Effector memory CD8-positive, alpha-beta T cell (primary cell): ENCODE measurements at places on chromosomes 16 and 17.

GRCh38 chr16:59392911-59393310 lies 658.8 kb upstream of the GOT2 start:
- DNase-seq, result no peak

DNA sequence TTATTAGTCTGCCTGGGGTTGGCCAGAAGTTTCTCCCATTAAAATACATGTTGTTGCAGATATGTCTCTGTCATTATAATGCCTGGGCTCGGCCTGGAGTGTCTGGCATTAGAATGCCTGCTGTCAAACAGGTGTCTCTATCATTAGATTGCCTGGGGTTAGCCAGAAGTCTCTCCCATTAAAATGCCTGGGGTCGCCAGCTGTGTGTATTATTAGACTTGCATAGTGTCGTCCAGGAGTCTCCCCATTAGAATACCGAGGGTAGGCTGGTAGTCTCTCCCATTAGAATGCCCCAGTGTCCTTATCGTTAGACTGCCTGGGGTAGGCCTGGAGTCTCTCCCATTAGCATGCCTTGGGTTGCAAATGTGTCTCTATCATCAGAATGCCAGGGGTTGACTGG lies 2270.8 kb downstream of the TP53TG3F start:
- no peak for DNase-seq

- DNase-seq, result no peak
Observed at GRCh38 chr17:78996781-78997201, 12.8 kb downstream of the CANT1 start.

GRCh38 chr16:76199681-76200220 lies 77.5 kb upstream of the CNTNAP4 start:
- DNase-seq, result no peak

- no peak for DNase-seq
Observed at GRCh38 chr16:73050201-73051099, 2.5 kb upstream of the ZFHX3 start.

DNA sequence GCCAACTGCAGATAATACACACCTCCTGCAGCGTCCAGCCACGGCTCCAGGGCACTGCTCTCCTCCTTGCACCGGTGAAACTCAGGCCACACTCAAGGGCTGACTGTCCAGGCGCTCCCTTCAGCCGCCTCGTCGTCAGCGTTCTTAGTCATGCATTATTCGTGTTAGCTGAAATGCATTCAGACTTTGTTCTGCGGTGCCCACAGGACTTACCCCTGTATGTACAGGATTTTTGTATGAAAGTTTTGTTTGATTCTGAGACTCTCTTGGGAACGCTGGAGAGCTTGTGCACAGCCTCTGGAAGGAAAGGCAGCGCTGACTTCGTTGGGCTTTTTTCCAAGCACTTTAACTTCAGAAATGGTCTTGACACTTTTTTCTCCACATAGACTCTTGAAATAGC lies 22.1 kb downstream of the CIBAR2 start:
- DNase-seq, result no peak

DNA sequence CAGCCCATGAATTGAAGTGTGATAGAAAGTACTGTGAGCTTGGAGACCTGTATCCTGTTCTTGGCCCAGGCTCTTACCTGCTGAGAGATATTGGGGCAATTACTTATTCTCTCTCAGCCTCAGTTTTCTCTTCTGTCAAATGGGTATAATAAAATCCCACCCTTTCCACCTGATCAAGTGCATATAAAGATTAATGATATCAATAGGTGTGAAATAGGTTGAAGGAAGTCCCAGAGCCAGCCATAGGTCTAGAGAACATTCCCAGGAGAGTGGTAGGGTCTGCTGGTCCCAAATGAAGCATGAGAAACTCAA lies 81.2 kb downstream of the GNAO1 start:
- DNase-seq, result no peak

GRCh38 chr17:4836221-4836620 lies 3.1 kb downstream of the MINK1 start:
- DNase-seq, result no peak

- no peak for DNase-seq
Observed at GRCh38 chr16:81646561-81646960, 132.5 kb upstream of the PLCG2 start.

GRCh38 chr16:68458551-68458950 lies 10.2 kb upstream of the SMPD3 start:
- DNase-seq, result no peak

GRCh38 chr16:81778861-81779535 lies at the start of gene PLCG2:
TSS of gene PLCG2 (plus strand) at chr16:81779291. CDS start at chr16:81785990, 6,699 bp downstream.
- DNase-seq, result peak; percentile 72

DNA sequence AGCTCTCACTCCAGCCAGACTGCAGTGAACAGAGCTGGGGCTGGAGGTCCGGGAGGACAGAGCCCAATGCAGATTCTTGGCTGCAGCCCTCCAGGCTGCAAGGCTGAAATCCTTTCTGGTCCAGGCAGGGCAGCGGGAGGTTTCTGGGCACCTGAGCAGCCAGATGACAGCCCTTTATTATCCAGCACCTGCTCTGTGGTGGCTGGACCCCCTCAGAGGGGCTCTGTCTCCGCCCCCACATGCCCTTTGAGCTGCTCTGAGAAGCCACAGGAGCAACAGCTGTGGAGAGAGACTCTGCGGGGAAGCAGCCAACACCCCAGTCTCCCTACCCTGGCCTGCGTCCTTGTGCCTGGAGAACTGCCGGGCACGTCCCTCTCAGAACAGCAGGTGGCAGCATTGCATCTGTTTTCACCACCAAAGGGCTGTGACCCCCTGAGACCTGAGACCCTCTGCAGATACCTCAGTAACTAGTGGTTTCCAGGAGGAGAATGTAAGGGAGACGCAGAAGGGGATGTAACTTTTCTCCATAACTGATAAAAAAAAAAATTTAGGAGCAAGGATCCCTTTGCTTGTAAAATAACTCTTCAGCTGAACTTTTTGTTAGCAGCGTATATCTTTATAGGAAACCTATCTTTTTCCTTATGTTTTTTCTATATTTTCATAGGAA lies 3.7 kb upstream of the CNP start:
- peak; percentile 58 for DNase-seq

DNA sequence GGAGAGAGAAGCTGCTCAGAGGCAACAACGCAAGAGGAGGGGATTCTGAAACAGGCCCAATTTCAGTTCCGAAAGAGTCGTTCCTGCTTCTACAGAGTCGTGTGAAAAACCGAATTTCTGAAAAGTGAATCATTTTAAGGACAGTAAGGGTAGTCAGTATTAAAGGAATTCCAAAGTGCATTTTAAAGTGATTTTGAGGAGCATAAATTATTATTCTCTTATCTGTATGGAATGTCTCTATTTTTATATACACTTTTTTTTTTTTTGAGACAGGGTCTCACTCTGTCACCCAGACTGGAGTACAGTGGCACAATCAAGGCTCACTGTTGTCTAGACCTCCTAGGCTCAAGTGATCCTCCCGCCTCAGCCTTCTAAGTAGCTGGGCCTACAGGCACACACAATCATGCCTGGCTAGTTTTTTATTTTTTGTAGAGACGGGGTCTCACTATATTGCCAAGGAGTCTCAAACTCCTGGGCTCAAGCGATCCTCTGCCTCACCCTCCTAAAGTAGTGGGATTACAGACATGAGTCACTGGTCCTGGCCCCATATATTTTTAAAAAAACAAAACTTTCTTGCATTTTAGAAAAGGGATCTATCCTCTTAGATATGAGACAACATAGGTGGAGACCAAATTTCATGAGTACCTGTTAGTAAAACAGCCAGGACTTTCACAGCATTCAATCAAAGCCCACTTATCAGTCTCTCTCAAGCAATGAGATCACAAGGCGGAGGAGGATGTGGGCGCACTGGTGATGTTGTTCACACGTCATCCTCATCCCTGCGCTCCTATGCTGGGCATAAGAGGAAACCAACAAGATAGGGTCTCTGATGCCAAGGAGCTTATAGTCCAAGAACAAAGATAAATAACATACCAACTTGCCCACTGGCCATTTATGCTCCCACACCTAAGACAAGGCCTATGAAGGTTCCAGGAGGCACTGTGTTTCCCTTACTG lies 53.2 kb downstream of the SMG6 start:
- peak; percentile 23 for DNase-seq

DNA sequence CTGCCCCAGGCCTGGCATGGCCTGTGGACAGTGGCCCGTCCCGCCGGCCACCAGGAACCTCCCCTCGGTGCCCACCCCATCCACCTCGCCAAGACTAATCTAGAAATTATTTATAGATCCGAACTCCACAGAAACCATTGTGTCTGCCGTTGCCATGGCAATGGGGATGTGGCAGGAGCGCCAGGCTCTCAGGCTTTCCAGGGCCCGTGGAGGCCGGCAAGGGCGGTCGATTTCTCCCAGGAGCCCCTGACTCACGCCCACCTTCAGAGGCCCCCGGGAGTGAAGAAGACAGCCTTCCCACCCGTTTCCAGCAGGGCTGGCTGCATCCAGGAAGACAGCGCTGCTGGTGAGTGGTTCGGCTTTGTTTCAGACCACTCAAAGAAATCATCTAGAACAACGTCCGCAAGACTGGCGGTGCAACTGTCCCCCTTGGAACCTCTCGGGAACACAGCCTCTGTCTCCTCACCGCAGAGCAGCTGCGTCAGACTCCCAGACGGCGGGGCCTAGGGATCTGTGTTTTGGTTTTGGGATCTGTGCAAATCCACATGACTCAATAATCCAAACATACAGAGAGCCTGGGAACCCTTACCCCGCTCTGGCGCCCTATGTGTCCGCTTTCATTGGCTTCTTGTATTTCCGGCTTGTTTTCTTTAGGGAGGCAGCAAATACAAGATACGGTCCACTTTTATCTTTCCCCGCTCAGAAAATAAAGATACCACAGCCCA lies 48.5 kb upstream of the ZCCHC14 start:
- DNase-seq, result no peak

- no peak for DNase-seq
Observed at GRCh38 chr16:67459066-67459860, 21.7 kb downstream of the ATP6V0D1 start.

DNA sequence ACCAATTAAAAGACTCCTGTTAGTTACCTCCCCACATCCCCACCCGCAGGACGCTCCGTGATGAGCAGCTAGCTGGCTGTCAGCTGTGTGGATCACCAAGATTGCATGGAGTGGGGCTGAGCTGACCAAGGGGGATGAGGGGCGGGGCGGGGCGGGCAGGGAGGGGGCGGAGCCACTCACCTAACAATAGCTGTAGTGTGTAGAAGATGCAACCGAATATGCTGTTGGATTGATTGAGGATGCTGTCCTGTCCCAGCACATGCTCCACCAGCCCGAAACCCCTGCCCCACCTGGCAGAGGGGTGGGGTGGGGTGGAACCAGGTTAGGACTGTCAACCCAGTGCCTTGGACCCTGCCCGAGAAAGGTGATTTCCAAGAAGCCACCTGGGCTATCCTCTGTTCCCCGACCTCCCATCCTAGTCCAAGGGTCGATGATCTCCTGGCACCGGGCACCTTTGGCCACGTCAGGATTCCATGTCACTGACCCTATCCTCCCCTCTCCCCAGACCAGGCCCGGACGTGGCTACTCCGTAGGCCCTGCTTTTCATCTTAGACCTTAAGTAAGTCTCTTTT lies 1.4 kb downstream of the VKORC1 start:
- DNase-seq, result no peak

DNA sequence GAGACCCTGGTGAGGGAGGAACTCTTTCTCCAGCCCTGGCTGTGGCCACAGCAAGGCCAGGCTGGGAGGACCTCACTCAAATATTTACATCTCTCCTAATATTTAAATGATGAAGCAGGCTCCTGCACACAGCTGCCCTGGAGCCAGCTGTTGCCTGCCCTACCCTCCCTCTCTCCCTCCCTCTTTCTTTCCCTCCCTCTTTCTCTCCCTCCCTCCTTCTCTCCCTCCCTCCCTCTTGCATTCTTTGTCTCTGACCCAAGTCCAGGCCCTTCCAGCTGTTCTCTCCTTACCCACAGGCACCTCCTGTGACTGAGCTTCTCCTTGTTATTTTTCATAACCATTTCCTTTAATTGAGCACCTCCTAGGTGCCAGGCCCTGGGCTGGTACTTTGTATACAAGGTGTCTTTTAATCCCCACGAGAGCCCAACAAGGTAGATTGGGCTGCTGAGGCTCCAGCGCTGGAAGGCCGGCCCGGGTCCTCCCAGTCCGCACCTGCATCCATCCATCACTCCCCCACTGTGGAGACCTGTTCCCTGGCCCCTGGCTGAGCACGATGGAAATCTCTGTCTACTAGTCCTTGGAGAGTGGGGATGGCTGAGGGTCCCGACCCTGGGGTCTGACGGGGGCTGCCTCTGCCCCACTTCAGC lies 242.3 kb downstream of the SEC14L1 start:
- DNase-seq, result no peak

GRCh38 chr17:32191306-32191705 lies 49.0 kb downstream of the RHOT1 start:
- no peak for DNase-seq

DNA sequence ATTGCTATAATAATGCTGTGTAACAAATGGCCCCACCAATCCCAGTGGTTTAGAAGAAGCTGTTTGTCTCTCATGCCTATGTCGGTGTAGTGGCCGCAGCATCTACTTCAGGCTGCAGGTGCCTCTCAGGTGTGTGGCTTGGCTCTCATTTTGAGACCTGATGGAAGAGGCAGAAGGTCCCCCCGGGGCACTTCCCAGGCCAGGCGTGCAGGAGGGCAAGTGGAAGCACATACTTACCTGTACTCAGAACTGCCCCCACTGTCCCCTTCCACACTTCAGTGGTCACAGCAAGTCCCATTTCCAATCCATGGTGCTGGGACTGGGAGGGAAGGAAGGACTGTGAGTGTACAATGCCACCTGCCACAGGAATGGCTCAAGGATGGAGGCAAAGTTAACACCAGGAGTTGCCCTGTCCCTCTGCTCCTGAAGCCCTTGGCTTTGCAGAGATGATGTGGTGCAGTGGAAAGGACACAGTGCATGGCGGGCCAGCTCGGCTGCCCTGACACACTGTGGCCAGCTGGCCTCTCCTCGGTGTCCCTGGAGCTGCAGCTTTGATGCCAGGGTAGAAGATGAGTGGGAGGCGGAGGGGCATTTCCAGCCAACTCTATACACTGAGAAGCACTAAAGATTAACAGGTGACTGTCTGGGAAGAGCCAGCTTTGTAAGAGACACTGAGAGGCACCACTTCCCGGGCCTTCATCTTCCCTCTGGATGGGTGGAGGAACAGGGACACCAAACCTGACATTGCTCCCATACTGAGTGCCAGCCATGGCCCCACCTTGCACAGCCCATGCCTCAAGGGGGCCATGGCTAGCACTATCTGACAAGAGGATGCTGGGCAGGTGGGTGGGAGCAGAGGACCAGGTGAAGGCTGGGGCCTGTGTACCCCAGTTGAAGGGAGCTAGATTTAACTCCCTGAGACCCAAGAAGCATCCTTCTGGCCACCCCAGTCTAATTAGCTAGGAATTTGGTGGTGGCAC lies 105.9 kb downstream of the METRNL start:
- no peak for DNase-seq

DNA sequence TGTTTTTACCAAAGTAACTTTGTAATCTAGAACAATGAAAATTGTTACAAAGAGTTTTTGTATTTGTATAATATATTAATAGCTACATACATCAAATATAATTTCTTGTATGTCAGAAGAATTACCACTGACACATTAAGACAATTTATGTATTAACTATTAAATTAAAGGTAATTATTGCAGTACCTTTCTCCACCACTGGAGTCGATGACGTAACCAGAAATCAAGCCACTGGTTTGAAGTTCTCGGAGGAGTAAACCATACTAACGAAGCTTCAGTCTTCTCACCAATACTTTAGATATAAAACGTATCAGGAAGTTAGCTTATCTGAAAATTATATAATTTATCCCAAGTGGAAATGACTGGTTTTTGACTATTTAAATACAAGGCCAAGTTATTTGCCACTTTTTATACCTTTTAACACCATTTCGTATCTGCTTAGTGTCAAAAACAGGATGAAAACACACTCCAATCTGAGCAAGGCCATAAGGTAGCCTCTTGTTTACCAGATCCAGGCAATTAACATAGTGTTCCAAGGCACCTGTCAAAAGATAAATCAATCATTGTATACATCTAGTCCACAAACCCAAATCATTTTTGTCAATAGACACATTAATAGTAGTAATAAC lies 4.3 kb downstream of the POLG2 start:
- DNase-seq, result peak; percentile 60
